ENCODE measurements at places on chromosomes 6 and 20.

GRCh38 chr6:108766419-108766818, 81.8 kb upstream of the ARMC2 start:
- DNase-seq = no peak

DNA sequence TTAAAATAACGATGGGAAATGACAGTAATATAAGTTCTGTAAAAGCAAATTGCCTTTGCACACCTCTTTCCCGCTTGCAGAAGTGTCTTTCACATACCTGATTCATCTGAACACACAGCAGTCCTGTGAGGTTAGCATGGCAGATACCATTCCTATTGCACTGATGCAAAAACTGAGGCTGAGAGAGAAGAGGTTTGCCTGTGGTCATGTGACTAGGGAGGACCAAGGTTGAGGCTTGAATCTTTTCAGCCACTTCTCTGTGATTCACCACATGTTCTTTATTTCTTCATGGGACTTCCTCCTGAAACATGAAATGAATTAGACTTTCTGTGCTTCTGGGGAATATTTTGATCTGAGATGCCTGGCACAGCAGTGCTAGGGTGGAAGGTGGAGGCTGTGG, 92.9 kb downstream of the VEGFA start:
- DNase-seq = no peak

DNA sequence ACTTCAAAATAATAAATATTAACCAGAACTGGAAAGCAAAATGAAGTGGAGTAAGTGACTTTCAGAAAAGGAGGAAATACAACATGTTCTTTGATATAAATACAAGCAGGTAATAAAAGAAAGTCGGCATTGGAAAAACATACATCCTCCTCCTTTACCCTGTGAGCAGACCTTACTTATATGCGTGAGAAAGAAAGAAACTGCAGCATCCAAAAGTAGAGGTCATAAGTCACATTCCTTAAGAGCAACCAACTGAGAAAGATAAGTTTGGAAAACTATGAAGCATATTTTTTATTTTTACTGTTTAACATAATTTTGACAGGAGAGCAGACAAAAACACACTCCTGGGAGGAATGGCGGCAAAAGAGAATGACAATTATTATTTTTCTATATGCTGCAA, 155.5 kb downstream of the HACE1 start:
- no peak for DNase-seq

GRCh38 chr6:92777146-92777740, 642.1 kb downstream of the EPHA7 start:
- no peak for DNase-seq

DNA sequence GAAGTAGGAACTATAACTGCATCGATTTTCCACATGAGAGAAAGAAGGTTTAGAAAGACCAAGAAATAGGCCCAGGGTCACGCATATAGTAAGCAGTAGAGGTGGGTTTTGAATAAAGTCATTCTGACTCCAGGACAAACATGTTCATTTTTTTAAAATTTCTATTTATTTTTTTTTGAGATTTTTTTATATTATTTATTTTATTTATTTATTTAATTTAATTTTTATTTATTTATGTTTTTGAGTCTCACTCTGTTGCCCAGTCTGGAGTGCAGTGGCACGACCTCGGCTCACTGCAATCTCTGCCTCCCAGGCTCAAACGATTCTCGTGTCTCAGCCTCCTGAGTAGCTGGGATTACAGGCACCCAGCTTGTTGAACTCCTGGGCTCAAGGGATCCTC, 13.2 kb upstream of the SEC63 start:
- no peak for DNase-seq

GRCh38 chr6:33116841-33117711, 41.3 kb downstream of the HLA-DPB1 start:
- no peak for DNase-seq

DNA sequence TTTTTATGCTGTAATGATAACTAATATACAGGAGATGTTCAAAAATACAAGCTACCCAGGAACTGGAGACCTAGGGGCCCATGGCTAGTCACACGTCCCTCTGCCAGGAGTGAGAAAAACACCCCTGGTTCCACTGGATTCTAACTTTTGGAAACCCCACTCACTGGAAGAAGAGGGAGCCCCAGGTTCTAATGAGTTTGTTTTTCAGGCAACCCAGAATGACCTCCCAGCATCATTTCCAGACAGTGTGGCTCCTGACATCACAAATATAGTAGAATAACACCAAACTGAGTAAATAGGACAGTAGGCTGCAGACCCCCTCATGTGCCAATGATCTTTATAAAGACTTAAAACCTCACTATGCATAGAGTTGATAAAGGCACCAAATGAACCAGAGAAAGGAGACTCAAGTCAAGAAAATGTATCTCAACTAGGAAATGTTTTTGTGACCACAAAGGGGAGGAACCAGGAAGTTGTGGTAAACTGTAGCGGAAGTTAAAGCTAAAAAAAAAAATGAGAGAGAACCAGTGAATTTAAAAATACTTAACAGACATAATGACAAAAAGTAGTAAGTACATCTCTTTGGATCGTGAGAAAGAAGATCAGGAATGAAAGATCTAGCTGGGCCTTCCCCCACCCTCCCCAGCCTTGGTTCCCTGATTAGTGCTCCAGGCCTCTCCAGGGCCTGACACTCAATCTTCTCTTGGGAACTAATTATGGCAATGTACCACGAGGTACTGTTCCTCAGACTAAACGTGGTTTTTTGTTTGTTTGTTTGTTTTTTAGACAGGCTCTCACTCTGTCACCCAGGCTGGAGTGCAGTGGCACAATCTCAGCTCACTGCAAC, 19.8 kb downstream of the HLA-E start:
- DNase-seq = no peak

- no peak for DNase-seq
Measured at GRCh38 chr20:61480158-61480825, 228.2 kb downstream of the CDH4 start.

DNA sequence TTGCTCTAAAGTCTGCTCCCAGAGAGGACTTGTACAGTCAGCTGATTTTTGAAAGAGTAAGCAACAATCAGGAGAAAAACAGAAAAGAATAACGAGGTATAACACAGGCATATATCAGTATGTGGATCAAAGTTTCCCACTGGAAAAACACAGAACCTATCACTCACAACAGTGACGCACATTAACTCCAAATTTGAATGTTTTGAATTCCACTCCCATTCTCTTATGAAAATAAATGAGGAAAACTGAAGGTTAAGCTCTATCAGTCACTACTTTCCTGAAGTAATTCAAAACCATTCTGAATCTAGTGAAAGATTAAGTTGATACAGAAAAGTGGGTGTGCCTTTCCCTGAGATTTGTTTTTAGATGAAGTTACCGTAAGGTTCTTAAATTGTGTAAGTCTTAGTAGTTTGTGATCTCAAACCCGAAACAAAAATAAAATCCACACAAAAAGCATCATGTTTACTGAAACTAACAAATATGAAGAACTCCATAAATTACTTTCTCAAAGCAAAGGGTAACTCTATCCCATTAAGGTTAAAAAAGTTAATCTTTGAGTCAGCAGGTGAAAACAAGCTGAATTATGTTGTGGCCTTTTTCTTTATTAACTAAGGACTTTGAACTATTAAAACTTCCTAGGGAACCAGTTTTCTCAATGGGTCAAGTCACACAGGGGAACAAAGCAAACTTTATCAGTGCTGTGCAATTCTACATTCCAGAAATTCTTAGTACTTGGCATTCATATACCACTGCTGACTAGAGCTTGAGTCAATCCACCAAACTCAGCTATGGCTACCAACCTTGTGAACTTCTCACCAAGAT, 115.7 kb downstream of the OGFRL1 start:
- no peak for DNase-seq

GRCh38 chr6:20211037-20211940, 980 bp downstream of the MBOAT1 start:
- no peak for DNase-seq

DNA sequence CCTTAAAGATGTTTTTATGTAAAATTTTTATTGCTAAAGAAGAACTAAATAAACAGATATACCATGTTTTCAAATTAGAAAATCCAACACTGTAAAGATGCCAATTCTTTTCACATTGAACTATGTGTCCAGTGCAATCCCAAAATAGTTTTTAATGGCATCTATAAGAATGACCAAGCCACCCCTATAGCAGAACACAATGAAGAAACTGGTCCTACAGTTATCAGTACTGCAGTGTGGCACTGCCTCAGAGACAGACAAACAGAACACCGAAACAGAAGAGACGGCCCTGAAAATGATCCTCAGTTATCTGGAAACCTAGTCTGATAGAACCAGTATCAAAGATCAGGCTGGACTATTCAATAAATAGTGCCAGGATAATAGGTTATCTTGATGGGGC, 41.9 kb downstream of the KIF13A start:
- no peak for DNase-seq

GRCh38 chr6:84524636-84525035, 239.8 kb downstream of the TBX18 start:
- DNase-seq = no peak

GRCh38 chr20:64048402-64049044, 916 bp downstream of the SOX18 start:
- no peak for DNase-seq

DNA sequence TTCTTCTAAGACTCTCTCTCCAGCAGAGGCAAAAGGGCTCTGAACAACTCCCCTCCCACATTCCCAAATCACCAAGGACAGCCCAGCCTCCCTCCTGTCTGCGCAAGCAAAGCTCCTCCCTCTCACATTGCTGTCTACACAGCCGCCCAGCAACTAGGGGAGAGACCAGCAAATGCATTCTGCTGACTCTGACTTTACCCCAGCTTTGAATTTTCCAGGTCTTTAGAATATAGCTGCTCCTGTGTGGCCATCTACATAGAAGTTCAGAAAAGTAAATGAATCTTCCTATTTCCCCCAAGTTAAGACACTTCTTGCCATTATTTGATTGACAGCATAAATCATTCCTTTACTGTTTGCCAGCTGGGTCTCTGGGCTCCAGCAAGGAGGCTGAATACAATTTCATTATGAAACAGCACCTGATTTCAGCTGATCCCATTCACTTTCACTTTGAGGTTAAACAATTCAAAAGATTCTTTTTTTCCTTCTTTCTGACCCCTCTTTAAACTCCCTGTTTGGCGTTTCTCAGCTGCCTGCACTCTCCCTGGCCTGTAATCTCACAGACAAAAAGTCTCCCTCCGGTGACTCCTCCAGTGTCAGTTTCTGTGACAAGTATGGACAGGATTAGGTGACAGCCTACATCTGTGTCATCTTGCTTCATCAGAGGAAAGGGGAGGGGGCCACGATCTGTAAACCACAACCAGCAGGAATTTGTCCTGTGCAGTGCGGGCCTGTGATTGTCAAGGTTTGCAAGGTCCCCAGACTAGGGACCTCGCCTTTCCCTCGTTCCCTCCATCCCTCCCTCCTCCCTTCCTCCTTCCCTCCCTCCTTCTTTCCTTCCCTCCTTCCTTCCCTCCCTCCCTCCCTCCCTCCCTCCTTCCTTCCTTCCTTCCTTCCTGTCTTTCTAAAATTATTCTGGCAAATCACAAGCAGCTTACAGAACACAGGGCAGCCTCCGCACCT, 205.6 kb upstream of the RIN2 start:
- no peak for DNase-seq

GRCh38 chr20:47670913-47671312, 114.4 kb downstream of the SULF2 start:
- DNase-seq = no peak

DNA sequence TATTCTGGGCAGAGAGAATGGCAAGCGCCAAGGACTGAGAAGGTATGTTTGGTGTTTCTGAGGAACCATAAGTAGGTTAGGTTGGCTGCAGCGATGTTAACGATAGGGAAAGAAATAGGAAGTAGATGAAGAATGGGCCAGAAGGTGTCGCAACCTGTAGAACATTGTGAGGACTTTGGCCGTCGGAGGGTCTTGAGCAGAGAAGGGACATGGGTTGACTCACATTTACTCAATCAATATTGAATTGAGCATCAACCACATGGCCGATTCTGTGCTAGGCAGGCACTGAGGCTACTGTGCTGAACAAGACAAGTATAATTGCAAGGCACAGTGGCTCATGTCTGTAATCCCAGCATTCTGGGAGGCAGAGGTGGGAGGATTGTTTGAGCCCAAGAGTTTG, 26.8 kb upstream of the RPN2 start:
- DNase-seq = no peak

DNA sequence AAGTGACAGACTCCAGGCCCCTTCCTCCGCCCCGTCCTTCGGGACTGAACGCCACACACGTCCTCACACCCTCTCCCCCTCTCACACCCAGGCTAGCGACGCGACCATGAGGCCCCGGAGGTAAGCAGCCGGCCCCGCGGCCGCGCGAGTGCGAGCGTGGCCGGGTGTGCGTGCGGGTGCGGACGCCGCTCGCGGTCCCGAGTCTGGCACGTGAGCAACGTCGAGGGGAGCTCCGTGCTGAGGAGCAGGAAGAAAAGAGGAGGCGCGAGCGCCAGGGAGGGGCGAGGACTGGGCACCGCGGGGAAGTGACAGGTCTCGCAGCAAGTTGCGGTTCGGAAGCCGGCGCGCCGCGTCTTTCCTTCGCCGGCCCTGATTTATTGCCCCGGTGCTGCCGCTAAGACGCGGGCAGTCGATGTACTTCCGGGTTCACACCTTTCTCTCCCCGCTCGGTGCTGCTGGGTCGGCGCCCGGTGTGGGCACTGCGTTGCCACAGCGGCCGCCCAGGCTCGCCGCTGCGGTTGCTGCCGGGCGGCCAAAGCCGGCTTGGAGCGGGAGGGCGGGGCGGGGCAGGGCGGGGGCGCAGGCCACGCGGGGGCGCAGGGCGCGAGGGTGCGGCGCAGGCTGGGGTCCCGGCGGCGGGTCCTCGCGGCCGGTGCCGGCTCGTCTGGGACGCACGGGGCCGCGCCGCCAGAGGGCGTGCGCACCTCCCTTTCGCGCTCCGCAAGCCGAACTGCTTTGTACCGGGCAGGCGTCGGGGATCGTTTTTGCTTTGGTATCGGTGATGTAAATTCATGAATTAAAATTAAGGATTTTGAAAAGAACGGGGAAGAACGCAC, 15.8 kb upstream of the LIN28B start:
- DNase-seq = no peak

DNA sequence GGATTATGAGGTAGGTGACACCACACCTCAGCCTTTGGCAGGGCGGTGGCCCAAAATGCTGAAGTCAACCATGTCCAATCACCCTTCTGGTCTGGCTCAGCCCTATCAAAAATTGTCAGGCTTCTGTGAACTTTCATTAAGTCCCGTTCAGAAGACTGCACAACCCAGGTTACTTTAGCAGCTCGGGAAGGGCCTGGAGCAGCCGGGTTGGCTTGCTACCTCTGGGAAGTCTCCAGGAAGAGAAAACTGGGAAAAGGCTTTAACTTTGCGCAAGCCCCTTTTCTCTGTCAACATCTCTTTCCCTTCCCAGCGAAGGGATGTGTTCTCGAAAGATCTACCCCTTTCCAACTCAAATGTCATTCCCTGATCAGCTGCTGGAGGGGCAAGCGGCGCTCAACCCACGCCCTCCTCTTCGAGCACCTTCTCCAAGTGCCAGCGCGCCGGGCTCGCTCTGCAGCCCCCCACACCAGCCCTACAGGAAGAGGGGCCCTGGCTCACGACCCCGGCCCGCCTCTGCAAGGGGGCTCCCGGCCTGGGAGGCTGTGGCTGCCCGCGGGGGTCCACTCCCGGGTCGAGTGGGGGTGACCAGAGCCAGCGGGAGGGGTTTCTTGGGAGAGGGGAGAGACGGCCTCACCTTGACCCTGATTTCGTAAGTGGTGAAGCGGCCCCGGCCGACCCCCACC, 573 bp downstream of the SNX3 start:
- DNase-seq = no peak
